ENCODE measurements at places on chromosomes 6 and 20.

DNA sequence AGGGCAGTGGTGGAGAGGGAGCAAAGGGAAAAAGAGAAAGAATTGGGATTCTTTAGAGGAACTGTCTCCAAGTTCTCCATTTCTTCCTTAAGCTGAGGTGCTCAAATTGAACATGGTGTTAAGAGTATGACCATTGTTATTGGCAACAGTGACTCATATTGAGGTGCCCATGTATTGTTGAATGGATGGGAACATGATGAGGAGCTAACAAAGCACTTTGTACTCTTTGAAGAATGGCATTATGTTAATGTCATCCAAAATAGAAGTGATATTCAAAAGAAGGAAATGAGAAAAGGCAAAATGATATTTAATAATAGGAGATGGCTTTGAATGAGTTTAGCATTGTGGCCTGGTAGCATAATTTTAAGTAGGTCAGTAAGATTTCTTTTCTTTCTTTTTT is 261.1 kb downstream of the QKI start:
- DNase-seq = no peak

- DNase-seq = no peak
Observed at GRCh38 chr6:4942673-4943009, 61.2 kb downstream of the RPP40 start.

- no peak for DNase-seq
Observed at GRCh38 chr6:27281105-27281539, 31.0 kb downstream of the POM121L2 start.

- no peak for DNase-seq
Observed at GRCh38 chr6:24396824-24397223, 5.9 kb upstream of the MRS2 start.

- DNase-seq = no peak
Observed at GRCh38 chr6:141539617-141540016, 593.1 kb upstream of the GJE1 start.
